ENCODE measurements at places on chromosomes 4 and X.

DNA sequence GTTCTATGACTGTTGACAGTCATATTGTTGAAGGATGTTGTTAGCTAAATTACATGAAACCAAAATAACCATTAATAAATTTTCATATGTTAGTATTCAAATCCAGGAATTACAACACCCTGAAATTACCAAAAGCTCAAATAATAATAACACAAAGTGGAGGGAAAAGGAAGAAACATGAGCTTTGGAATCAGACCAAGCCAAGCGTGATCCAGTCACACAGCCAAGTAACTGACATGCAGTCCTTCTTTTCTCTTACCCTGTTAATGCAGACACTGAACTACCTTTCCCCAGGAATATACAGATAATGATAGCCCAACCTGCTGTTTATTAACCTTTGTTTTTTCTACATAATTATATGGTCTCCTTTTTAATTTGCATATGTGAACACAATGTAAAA, 130.2 kb downstream of the HS3ST1 start:
- DNase-seq, result no peak

DNA sequence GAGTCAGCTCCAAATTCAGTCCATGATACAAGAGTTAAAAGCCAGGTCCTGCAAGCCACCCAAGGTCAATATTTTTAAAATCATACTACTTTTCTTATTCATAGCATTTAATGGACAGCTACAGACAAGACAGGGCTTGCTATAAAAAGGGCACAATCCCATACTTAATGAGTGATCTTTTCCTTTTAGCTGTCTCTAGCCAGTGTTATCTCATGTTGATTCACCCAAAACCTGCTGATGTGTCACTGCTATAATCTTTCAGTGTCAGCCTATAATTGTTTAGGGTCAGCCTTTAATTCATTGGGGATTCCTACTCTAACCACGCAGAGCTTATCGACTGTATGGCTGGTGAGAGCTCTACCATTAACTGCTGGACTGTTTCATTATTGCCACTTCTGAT, 51.2 kb upstream of the HCCS start:
- DNase-seq, result no peak

GRCh38 chrX:112627206-112627605, 52.5 kb downstream of the LHFPL1 start:
- no peak for DNase-seq

DNA sequence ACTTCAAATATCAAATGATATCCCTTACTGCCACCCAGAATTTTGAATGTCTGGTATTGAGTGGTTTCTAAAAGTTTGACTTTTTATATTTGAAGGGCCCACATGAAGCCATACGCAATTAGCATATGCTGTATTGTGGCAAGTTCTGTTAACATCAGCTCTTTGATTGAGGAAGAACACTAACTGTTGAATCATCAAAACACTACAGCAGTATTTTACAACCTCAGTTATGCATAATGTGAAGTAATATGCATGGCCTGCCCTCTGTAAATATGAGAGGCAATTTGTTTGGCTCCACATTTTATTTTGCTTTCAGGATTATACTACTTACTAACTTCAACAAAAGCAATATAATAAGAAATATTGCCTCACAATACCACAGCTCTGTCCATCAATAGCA, 62.2 kb upstream of the DMD start:
- no peak for DNase-seq

DNA sequence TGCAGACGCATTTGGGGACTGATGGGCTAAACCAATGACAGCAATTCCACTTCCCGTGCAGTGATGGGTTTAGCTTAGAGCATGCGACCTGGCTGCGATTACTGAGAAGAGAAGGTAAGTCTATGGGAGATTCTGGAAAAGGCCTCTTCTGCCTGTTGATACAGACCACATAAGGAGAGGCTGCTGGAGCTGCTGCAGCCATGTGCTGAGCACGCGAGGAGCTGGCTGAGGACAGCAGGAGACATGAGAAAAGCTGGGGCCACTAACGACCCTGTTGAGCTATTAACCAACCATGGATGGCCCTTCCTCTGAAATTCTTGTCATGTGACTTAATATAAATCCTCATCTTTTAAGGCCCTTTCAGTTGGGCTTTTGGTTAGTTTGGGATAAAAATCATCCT, 199.9 kb downstream of the PRDM5 start:
- no peak for DNase-seq

DNA sequence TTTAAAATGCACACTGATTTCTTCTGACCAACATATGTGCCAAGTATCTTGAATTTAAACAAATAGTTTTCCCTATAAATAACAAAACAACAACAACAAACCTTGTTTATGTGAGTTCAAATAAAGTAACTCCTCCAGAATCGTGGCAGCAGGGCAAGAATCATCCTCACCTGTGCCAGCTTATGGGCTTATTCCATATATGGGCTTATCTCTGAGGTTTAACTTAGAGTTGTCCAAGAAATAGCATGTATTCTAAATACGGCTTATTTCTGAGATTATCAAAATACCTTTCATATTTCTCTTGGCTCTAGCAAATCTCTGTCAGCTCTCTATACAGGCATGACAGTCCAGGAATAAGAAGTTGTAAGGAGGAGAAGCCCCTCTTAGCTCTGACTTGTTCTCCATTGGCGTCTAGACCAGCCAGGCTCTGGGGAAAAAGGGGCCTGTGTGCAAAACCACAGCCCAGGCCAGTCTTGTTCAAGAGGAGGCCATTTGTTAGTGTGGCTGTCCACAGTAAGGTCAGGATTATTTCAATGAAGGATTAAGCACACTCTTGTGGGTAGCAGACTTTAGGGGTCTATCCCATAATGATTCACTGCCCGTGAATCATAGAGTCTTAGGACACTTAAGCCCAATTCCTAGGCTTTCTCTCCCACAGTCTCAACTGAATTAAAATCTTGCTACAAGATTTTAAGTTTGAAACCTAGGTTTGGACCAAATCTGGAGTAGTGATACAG, 63.2 kb downstream of the FRAS1 start:
- DNase-seq, result no peak

DNA sequence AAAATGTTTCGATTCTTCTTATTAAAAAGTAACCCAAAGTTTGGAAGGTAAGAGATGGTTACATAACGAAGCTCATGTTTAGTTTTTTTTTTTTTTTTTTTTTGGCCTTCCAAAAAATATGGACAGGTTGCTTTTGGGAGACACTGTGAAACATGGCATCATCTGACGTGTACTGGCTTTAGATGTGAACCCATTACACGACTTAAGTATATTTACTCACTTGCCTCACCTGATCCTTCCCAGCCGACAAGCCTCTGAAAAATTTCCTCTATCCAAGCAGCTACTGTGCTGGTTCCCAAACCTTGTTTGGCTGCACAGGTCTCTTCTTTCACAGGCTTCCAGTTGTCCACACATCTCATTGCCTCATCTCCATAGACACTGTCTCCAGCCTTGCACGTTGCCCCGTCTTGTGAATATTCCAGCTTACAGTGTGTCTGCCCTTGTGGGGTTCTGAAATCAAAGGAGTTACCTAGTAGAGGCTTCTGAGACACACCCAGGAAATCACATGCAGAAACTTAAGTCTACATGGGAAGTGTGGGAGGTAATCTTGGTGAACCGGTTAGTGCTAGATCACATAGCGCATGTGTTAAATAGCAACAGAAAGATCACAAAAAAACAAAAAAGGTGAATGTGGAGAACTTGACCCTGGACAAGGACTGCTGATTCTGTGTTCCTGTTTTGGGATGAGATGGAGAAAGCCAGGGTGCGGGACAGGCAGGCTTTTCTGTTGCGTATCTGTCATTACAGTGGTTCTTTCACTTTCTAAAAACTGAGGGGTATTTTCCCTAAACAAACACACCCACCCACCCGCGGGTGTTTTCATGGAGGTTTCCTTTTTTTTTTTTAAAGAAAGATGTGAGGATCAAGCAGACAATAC, 328.6 kb downstream of the ARHGAP10 start:
- DNase-seq, result no peak

- no peak for DNase-seq
These were observed 148.3 kb upstream of the NHS start for GRCh38 chrX:17226736-17227135.

DNA sequence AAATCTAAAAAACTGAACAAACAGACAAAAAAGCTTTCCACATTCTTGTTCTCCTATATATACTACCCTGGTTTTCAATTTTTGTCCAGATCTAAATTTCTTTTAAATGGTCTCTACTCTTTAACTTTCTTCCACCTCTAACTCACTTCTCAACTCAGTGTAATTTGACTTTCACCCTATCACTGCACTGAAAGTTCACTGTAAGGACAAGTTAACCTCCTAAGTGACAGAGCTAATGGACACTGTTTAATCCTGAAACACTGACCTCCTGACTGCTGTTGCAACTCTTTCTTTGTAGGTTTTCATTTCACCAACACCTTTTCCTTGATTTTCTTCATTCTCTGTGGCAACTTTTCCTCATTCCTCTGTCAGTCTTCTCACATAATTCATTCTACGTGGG, 50.0 kb downstream of the ATOH1 start:
- no peak for DNase-seq

DNA sequence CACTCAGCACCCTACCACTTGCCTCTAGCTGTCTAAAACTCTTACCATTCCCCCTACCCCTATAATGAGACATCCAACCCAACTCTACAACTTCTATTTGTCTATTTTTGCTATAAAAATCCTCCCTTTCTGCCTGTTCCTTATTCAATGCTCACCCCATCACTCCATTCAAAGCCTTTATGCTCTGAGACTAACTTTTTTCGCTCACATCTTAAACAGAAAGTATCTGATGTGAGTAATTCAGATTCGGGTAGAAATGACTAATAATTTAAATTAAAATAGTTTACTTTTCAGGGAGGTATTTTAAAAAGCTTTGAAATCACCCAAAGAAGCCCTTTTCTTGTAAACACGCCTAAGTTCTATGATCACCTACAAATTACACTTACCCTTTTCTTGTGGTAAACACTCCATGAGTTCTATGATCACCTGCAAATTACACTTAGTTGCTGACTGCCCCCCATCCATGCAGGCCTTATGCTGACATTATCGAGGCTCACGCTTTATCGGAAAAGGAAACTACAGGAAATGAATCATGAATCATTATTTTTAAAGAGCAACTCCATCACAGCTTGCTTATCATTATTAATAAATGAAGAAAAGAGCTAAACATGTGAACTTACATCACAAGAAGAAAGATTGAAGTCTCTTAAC, 168.7 kb upstream of the PPP1R2C start:
- peak; percentile 15 for DNase-seq

DNA sequence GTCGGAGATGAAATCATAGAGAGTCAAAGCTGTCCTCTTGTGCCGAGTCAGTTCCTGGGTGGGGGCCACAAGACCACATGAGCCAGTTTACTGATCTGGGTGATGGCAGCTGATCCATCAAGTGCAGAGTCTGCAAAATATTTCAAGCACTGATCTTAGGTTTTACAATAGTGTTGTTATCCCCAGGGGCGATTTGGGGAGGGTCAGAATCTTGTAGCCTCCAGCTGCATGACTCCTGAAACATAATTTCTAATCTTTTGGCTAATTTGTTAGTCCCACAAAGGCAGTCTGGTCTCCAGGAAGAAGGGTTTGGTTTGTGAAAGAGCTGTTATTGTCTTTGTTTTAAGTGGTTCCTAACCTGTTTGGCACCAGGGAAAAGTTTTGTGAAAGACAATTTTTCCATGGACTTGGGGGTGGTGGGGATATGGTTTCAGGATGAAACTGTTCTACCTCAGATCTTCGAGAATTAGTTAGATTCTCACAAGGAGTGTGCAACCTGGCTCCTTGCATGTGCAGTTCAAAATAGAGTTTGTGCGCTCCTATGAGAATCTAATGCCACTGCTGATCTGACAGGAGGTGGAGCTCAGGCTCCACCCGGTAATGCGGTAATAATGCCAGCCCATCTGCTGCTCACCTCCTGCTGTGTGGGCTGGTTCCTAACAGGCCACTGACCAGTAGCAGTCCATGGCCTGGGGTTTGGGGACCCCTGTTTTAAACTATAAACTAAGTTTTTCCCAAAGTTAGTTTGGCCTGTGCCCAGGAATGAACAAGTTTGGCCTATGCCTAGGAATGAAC, 29.2 kb downstream of the METAP1 start:
- no peak for DNase-seq

DNA sequence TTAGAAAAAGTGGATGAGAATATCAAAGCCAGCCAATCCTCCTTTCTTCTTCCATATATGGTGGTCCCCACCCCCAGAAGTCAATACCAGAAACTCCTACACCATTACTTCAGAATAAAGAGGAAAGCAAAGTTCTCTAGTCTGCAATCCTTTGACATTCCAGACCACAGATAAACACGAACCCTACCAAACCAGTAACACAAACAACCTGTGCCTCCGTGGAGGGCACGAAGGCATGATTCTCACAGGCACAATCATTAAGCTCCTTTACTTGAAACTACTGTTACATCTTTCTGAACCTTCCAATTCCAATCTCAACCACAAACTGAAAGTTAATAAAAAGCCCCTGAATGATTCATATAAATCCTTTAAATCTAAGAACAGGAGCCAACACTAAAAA, 16.3 kb downstream of the MAML3 start:
- no peak for DNase-seq

- no peak for DNase-seq
These were observed 87.8 kb downstream of the ATRX start for GRCh38 chrX:77698242-77698641.

GRCh38 chrX:46576458-46576857, 2.9 kb downstream of the CHST7 start:
- DNase-seq, result no peak

DNA sequence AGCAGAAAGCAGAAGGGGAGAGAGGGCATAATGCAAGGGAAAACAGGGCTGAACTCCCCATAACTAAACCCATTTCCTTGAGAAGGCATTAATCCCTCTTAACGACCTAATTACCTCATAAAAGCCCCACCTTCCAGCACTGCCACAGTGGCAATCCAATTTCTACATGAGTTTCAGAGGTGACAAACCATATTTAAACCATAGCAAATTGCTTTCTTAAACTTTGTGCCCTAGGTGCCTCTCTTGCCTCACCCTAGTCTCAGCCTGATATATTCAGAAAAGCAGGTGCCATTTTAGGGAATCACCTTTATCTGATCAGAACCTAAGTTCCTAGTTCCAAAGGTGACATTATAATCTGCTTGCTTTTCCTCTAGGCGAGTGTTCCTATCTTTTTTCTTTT, 48.9 kb downstream of the SLC34A2 start:
- DNase-seq, result no peak

GRCh38 chrX:12702509-12703091, 88.6 kb upstream of the PRPS2 start:
- no peak for DNase-seq

GRCh38 chr4:4430492-4431195, 43.7 kb downstream of the NSG1 start:
- peak; percentile 41 for DNase-seq

DNA sequence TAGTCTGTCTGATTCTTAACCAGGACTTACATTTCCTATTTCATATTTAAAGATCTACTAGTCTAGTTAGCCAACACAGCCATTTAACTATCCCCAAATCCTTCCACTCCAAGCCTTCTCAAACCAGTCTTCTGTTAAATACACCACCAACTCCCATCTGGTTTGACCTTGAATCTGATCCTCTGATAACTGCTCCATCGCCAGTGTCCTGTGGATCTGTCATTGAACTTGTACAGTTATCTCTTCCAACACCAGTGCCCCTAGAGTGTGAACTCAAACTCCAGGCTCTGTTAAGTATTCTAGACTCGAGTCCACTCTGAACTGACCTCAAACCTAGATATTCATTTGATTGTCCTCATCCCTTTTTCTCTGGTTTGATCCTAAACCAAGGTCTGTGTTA, 14.4 kb downstream of the WDR13 start:
- no peak for DNase-seq
